ENCODE measurements at places on chromosomes 2 and 18.

- DNase-seq = no peak
These were observed at the start of gene CERKL for GRCh38 chr2:181656450-181657291. Gene CERKL, minus strand, starts transcription at chr2:181657105. Its CDS starts 99 bp downstream, at chr2:181657006.

- DNase-seq = no peak
These were observed 386.6 kb downstream of the NRXN1 start for GRCh38 chr2:50645346-50645745.

- DNase-seq = no peak
These were observed 10.7 kb upstream of the TWSG1 start for GRCh38 chr18:9323750-9324445.

- DNase-seq = no peak
These were observed 103.1 kb downstream of the INO80D start for GRCh38 chr2:205982776-205983327.

DNA sequence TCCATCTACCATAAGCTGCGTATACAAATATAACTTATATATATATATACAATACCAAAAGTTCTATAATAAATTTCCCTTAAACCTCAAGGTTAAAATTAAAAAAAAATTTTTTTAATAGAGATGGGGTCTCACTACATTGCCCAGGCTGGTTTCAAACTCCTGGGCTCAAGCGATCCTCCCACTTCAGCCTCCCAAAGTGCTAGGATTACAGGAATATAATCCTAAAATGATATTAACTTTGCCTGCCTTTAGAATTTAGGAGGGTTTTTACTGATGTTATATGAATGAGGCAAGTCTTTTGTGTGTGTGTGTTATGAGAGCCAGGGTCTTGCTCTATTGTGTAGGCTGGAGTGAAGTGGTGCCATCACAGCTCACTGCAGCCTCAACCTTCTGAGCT lies 49.2 kb downstream of the HNRNPLL start:
- no peak for DNase-seq

DNA sequence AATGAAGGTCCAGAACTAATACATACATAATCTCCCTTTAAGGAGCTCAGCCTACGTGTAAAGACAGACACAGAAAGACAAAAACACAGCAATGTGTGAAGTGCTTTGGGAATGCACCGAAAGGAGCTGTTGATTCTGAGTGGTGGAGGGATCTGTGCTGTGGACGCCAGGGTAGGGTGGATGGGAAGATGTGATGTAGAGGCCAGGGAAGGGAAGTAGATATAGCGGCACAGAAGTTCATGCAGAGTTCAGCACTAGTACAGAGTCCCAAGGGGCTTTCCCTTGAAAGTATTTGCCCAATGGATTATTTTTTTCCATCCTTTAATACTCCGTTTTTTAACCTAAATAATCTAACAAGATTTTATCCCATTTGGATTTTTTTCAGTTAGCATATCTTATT lies 32.1 kb upstream of the DOCK10 start:
- DNase-seq = no peak

- no peak for DNase-seq
These were observed 62.6 kb downstream of the DNMT3A start for GRCh38 chr2:25279091-25279651.

- DNase-seq = no peak
These were observed 19.6 kb upstream of the SERPINB11 start for GRCh38 chr18:63683152-63683551.

GRCh38 chr2:30262716-30263309 lies 31.5 kb downstream of the LBH start:
- no peak for DNase-seq

DNA sequence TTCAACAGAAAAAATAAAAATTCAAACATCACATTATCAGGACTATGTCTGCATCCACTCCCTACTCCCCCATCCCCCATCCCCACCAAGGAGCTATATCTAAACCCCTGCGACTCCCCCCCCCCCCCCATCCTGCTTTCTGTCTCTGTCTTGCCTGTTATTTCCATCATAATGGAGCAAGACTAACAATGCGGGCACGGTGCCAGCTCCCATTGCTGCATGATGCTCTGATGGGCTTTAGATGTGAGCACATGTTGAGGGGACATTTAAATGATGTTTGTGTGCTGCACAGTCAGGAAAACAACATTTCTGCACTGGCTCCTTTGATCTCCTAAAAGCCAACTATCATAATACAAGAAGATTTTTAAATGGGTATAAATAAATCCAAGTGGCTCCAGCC lies 644.2 kb upstream of the SETBP1 start:
- DNase-seq = no peak

DNA sequence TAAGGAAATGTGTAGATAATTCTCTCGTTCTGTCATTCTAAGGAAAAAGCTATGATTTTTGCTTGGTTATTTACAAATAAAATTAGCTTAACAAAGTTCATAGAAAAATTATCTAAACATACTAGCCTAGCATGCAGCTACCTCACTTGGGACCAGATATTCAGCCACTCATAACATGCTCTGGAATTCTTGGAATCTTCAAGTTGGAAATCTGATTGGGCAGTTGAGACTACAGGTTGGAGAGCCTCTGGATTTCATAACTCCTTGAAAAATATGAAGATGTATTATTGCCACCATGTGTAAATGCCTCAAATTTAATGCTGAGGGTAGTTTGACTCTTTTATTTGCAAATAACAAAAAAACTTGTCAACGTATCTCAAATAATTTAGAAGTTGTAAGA lies 132.2 kb upstream of the GULP1 start:
- no peak for DNase-seq

GRCh38 chr2:127455566-127456493 lies 37.6 kb downstream of the PROC start:
- no peak for DNase-seq

DNA sequence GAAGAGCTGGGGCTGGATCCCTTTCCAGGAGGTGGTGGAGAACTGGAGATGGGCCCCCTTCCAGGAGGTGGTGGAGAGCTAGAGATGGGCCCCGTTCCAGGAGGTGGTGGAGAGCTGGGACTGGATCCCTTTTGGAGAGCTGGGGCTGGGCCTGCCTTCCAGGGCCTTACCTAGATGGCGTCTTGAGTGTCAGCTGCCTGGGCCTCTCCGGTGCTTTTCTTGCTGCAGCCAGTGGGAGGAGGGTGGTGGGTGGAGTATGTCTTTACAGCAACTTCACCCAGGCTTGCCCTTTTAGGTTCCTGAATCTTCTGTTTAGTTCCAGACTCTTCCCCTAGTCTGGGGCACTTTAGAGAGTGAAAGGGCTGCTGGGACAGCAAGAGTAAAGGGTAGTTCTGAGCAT lies 19.1 kb upstream of the TXNDC2 start:
- no peak for DNase-seq

GRCh38 chr2:151996243-151997003 lies 102.4 kb downstream of the CACNB4 start:
- no peak for DNase-seq

All from cortex of kidney (tissue), 1 donor.